ENCODE measurements at places on chromosomes 1 and 21.

GRCh38 chr21:34017039-34017961 is 56.1 kb upstream of the MRPS6 start:
- no peak for DNase-seq

DNA sequence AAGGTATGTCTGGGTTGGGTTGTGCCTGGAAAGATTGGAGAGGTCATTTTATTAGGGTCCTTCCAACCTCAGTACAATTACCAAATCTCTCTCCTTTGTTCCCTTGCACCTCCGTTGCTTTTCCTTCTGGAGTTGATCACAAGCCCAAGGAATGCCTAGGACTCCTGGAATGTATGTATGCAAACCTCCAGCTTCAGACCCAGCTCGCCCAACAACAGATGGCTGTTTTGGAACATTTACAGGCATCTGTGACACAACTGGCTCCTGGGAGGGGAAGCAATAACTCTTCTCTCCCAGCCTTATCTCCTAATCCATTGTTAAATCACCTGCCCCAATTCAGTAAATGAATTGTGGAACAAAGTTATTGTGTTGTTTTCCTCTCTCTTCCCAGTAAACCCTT is 8.3 kb downstream of the TSACC start:
- no peak for DNase-seq

DNA sequence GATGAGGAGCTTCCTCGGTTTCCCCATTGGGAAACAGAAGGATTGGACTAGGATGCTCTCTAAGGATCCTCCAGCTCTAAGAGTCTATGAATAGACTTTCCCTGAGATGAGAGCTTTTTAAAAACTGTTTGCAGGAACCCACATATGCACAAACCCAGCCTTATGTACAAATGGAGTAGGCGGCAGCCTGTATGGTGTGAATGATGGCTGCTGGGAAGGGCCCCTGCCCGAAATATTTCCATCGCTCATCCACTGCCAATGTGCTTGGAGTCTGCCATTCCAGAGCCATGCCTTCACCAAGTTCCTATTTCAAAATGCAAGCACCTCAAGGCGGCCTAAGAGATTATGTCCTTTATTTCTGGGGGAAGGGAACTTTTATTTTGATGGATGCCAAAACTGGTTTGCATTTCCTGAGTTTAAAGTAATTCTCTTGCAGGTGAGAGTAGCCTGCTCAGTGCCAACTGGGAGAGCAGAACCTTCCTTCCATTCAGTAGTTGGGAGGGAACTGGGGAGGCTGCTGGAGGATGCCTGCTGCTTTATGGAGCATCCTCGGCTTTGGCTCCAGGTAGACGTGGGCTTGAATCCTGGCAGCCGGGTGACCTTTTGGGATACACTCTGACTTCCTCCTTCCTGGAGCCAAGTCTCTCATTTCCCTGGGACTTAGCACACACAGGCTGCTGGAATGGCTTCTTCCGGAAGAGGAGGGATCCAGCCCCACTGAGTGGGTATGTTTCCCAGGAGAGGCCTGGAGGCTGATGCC is 165.9 kb downstream of the ACTL8 start:
- peak; percentile 26 for DNase-seq

DNA sequence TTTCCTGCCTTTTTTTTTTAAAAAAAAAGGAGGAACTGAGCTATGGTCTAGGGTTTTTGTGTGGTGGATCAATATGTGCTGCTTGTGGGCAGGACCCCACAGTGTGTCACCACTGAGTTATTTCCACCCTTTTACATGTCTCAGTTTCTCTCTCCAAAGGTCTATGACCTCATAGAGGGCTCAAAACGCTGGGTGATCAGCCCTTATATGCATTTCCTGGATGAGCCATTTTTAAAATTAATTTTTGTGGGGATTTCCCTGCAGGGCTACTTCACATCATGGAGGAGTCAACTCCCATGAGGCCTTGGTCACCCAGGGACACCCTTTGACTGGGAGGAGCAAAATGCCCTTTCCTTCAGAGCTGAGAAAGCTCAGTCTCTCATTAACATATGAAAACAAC is 20.7 kb upstream of the HAO2 start:
- no peak for DNase-seq

- DNase-seq, result peak; percentile 70
These were observed 88.2 kb upstream of the ABCD3 start for GRCh38 chr1:94329986-94330385.

DNA sequence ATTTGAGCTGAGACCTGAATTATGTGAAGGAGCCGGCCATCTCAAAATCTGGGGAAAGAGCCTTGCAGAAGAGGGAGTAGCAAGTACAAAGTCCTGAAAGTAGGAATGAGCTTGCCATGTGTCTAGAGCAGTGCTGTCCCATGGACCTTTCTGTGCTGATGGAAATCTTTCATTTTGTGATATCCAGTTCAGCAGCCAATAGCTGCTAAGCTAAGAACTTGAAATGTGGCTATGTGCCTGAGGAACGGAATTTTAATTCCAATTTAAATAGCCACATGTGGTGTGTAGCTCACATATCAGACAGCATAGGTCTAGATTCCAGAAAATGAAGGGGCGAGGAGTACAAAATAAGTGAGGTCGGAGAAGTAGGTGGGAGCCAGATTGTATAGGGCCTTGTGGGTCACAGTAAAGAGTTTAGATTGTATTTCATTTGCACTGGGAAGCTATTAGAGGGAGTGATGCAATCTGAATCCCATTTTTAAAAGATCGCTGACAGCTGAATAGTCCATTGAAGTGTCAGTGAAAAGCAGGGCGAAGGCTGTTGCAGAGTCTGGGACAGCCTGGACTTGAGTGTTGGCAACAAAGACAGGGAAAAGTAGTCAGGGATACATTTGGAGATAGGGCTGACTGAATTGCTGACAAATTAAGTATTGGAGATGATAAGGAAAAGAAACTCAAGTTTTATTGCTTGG is 80.3 kb downstream of the TMEM200B start:
- DNase-seq, result no peak

DNA sequence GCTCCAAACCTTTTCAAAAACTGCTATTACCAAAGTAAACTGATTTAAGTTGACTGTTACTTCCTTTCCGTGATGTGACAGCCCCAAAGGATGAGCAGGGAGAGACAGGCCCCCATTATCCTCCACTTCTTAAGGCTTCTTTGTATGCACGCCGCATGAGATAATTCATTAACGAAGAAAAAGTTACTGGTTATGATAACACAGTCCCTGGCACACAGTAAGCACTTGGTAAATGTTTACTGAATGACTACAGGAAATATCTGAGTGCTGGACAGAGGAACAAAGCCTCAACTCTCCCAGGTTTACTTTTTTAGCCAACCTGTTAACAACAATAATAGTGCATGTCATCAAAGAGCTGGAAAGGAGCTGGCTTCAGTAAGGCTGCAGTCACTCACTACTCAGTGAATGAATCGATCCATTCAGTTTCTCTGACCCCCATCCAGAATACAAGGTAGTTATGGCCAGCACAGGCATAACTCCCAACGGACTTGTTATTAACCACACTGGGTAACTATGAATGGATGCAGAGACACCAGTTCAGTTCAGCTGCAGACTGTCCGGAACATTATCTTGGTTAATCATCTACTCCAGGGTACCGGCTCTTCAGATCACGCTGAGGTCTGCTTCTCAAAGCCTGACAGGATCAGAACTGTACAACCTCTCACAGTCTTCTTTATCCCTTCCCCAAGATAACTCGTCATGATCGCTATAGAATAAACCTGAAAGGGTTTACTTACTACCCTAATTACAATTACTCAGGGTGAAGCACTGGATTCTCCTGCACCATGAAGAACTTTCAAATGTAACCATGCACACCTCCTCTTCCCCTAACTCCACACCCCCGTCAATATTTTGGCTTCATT is 58.3 kb downstream of the TGFBR3 start:
- no peak for DNase-seq
